ENCODE measurements at places on chromosomes 7 and 10.

DNA sequence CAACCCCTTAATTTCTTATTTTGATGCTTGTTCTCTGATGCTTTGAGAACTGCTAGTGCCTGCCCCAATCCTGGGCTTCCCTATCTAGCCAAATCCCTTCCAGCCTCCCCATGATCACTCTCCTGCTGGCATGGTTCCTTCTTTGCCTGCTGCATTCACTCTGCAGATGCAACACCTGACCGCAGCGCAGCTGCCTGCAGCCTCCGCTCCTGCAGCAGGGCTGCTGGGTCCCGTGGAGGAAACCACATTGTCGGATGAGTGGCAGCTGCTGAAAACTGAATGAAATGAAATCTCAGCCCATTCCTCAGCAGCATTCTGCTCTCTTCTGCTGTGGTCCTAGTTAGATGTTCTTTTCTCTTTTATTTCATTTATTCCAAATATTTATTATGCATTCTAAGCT is 320.3 kb downstream of the CCDC3 start:
- DNase-seq, result no peak

GRCh38 chr7:103524042-103524907 is 78.3 kb upstream of the SLC26A5 start:
- DNase-seq, result no peak

GRCh38 chr10:50503661-50504320 is 120.0 kb downstream of the SGMS1 start:
- no peak for DNase-seq

GRCh38 chr10:62183442-62183841 is 85.2 kb downstream of the RTKN2 start:
- no peak for DNase-seq

DNA sequence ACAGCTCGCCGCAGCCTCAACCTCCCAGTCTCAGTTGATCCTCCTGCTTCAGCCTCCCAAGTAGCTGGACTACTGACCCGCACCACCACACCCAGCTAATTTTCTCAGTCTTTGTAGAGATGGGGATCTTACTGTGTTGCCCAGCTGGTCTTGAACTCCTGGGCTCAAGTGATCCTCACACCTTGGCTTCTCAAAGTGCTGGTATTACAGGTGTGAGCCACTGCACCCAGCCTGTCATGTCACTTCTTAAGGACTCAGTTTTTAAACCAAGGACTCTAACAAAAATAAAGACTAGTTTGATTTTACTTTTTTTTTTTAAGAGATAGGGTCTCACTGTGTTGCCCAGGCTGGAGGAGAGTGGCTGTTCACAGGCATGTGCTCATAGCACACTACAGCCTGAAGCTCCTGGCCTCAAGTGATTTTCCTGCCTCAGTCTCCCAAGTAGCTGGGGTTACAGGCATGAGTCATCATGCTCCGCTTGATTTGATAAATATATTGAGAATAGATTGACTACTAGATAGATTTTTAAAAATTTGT is 16.5 kb upstream of the PPP3CB start:
- no peak for DNase-seq

DNA sequence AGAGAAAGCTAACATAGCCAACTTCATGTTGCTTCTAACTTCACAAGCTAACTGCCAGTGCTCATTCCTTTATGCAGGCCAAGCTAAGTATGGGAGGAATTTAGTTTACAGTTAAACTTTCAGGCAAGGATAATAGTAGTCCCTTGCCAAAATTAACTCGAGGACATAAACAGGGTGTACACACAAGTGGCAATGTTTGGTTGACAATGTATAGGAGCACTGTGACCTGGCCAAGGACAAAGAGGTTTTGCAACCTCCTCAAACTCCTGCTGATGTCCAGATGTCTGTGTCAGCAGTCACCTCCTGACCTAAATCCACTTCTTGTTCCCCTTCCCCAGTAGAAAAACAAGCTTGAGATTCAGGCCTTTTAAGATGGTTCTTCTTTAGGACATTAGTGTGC is 494.6 kb upstream of the KLF6 start:
- DNase-seq, result no peak

GRCh38 chr7:50853311-50853710 is 70.6 kb upstream of the GRB10 start:
- no peak for DNase-seq

DNA sequence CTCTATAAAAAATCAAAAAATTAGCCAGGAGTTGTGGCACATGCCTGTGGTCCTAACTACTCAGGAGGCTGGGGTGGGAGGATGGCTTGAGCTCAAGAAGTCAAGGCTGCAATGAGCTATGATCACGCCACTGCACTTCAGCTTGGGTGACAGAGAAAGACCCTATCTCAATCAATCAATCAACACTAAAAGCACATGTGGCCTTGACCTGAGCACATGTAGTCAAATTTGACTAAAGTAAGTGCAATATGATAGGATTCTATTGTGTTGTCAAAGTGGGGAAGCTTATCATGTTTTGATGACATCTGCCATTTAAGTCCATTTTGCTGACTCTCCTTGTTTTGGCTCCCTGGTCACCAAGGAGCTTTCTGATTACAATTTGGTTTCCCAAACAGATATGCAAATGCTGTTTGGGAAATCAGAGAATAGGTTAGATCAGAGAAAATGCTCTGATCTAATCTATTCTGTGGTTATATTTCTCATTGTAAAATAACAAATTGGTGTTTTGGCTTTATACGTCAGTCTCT is 43.8 kb upstream of the ATOH7 start:
- DNase-seq, result no peak

GRCh38 chr10:2844925-2845324 is 222.4 kb upstream of the PFKP start:
- no peak for DNase-seq

- no peak for DNase-seq
Observed at GRCh38 chr7:30796105-30796869, 25.1 kb downstream of the MINDY4 start.

DNA sequence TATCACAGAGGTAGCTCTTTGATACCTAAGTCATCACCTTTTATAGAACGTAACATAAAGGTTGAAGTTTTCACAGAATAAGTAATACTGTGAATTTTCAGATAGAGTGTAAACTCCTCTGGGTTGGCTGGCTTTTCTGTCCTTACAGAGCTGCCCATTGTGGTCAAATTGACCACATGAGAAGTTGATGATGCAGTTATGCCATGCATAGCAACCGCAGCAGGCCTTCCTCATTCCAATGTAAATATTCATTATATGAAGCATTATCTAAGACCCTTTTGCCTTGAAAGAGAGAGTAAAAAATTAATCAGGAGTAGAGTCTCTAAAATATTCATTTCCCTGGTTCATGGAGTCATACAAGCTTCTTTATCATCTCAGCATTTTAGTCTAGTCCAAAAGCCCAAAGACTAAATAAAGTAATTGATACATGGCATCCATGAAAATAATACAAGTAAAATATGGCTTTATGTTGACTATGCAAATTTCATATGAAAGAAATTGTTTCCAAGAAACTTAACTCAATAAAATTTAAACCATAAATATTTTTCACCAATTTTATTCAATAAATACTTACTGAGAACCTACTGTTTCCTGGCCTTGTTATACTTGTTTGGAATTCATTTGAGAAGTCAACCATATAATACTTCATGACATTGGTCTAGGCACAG is 516.4 kb downstream of the PCDH15 start:
- no peak for DNase-seq

DNA sequence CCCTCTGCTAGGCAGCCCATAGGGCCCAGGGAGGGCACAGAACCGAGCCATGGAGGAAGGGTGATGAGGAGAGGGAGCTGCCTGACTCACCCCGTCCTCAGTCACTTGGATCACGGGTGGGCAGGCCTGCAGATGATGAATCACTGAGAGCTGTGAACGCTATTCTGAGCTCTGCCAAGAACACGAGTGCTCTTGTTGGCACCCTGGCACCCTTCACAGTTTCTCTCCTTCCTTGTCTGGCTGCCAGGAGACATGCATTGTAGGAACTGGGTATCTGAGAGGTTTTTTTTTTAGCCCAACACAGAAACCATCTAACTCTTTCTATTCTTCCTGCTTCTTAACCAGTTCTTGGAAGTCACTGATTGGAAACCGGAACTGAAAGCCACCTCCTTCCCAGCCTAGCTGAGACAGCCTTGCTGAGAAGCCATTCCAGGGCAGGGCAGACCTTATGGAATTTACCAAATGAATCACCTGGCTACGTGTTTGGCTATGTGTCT is 82.1 kb downstream of the SLC37A3 start:
- DNase-seq, result peak; percentile 25

DNA sequence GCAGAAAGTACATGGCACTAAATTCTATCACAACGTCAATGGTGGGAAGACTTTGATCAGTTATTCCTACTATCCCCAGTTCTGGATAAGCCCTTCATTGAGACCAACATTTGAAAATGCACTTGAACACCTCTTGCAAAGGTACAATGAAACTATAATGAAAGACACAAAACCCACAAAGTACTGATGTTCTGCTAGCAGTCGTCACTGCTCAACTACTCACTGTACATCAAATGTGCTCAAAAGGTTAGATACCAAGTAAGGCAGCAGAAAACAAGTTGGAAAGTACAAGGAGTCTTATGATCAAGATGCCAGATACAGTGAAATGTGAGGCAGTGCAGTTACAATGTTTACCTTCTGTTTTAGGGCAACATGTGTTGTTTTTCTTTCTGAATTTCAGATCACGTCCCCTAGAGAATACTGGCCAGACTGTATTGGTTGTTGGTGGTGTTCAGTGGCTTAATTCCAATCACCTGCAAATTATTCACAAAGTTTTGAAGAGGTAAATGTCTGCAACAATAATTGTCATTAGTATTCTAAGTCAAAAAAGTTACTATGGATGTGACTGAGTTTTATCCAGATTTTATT is 62.4 kb upstream of the WNT16 start:
- no peak for DNase-seq

- DNase-seq, result no peak
Observed at GRCh38 chr10:48582970-48583369, 21.9 kb downstream of the ARHGAP22 start.

- no peak for DNase-seq
Observed at GRCh38 chr7:1569440-1569832, 396 bp downstream of the PSMG3 start.

DNA sequence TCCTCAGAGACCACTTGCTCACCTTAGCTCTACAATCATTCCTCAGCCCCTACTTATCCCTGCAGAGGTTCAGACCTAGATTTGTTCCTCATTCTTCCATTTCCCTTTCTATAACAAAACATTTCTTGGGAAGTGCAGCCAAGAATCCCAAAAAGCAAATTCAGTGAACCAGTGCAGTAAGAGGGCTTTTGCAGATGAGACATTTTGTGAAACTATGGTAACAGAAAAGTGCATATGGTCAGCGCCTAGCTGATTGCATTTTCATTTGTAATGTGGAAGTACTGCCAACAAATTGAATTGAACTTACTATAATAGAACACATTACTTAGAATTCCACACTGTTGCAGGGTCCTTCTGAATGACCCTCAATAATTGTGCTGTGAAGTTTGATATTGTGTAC is 18.6 kb downstream of the AGMO start:
- DNase-seq, result no peak

GRCh38 chr7:149588930-149589329 is 91.3 kb upstream of the ZNF746 start:
- no peak for DNase-seq

- no peak for DNase-seq
Observed at GRCh38 chr10:59060852-59061251, 115.6 kb upstream of the PHYHIPL start.

- no peak for DNase-seq
Observed at GRCh38 chr10:120174491-120174890, 282.0 kb downstream of the SEC23IP start.

GRCh38 chr10:125355657-125356056 is 195.3 kb upstream of the CTBP2 start:
- no peak for DNase-seq

- no peak for DNase-seq
Observed at GRCh38 chr10:34470307-34470706, 344.8 kb downstream of the PARD3 start.

DNA sequence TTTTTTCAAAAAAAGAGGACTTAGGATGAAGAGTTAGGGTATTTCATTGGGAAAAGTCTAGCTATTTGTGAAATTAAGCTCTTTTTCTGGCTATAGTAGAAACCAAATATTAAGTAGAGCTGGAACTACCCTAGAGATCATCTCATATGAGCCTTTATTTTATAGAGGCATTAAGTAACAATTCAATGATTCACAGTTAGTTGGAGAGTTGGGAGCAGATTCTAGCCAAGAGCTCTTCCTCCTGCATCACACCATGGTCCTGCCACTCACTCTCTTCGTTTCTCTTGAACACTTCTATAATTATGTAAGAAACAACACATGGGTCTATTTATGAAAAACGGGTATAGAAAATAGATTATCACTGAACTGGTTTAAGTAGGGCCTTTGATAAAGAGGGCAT is 76.1 kb upstream of the ANK3 start:
- DNase-seq, result no peak

DNA sequence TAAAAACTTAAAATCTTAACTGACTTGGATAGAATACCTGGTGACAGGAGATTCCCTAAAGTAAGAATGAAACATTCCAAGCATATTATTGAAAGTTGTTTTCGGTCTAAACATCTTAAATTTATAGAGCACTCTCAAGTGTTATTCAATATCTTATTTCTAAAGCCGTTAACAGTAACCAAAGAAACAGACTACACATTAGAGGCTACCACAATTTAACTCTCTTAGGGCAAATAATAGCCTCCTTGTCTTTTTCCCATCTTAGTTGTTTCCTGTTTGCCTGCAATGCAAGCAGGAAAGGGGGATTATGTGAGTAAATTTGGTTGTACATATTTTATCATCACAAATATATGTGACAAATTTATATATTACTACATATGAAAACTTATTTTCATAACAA is 31.4 kb downstream of the NAPEPLD start:
- DNase-seq, result no peak
